ENCODE measurements at places on chromosomes 12 and 14.
A peak's percentile ranks its signal among the peaks of the same experiment; 100 is the strongest.

DNA sequence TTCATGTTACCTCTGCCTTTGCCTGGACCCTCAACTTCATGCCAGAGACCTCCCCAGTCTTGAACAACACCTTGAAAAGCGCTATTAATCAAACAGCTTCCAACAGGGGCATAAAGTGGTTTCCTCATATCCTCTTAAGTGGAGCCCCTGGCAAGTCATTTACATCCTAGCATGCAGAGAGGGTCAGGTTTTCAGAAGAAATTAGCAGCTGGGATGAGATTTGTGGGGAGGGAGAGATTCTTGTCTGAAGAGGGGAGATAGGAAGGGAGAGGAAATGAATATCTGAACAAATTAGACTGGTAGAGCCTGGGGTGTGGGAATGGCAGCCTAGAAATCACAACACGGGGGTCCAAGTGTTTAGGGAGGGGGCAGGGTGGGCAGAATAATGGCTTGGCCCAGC, 45.6 kb downstream of the CALM1 start:
- DNase-seq, result no peak

- DNase-seq, result no peak
Observed at GRCh38 chr14:83706231-83706954, 1823.6 kb upstream of the FLRT2 start.

GRCh38 chr14:80781972-80782367, 159.6 kb downstream of the CEP128 start:
- no peak for DNase-seq

DNA sequence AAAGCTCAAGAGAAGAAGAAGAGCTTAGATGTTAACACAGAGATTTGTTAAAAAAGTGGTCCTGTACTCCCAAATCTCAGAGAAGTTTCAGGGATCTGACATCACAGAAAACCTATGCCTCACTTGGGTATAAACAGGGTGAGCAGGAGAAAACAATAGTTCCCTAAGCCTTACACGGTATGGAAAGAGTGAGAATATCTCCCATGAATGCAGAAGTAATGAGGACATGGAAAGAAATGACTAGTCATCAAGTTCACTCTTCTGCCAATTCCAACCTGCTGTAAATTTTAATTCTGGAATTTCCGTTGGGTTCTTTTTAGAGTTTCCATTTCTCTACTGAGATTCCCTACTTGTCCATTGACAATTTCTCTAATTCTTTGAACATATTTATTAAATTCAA, 6.2 kb upstream of the PTGER2 start:
- no peak for DNase-seq

DNA sequence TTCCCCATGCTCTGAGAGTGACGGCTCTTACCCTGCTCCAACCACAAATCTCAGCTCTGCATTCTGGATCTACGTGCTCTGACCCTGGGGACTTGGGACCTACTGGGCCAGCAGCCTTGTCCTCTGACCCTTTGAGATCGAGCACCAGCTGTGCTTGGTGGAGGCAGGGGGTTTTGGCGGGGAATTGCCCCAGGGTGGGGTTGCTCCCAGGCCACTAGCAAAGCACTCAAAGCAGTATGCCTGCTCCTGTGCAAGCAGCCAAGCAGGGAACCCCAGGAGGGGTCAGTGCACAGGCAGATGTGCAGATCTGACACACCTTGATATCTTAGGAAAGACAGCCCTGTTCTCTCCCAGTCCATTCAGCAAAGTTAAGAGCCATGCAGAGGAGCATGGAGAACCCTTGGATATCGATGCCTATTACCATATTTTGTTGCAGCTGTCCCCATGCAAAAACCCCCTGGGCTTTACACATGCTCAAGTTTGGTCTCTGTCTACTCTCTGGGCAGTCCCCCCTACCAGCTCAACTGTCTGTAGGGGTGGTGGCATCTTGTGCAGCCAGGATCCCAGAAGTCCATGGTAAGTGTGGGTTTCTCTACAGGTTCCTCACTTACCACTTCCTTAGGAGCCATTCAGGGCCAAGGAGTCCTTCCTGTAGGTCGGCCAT, 319.0 kb downstream of the TMTC2 start:
- no peak for DNase-seq

DNA sequence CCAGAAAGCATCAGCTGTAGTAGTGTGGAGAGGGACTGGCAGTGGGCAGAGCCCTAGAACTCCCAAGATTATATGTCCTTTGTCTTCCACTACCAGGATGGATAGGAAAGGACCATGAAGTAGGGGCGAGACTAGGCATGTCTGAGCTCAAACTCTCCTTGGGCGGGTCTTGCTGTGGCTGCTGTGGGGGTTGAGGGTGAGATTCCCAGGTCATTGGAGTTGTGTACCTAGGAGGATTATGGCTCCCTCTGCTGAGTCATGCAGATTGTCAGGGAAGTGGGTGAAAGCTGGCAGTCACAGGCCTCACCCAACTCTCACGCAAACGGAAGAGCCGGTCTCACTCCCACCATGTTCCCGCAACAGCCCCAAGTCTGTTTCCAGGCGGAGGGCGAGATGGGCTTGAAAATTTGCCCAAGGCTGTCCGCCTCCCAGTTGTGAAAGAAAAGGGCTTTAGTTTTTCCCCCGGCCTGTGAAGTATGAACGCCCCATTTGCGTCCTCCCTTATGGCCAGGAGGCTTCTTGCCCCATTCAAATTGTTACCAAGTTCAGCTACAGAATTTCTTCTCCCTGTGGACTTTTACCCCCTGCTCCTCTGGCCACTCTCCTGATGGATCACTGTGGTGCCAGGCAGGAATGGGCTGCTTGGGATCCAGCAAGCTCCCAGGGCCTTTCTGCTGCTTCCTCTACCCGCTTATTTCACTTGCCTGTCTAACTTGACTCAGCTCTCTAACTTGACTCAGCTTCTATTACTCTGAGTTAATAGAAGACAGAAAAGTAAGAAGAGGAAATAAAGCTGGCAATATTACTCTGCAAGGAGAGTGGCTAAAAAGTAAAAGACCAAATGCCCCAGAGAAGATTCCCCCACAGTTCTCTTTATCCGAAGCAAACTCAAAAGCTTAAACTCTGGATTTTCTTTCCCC, 159.3 kb downstream of the SLC2A13 start:
- no peak for DNase-seq

DNA sequence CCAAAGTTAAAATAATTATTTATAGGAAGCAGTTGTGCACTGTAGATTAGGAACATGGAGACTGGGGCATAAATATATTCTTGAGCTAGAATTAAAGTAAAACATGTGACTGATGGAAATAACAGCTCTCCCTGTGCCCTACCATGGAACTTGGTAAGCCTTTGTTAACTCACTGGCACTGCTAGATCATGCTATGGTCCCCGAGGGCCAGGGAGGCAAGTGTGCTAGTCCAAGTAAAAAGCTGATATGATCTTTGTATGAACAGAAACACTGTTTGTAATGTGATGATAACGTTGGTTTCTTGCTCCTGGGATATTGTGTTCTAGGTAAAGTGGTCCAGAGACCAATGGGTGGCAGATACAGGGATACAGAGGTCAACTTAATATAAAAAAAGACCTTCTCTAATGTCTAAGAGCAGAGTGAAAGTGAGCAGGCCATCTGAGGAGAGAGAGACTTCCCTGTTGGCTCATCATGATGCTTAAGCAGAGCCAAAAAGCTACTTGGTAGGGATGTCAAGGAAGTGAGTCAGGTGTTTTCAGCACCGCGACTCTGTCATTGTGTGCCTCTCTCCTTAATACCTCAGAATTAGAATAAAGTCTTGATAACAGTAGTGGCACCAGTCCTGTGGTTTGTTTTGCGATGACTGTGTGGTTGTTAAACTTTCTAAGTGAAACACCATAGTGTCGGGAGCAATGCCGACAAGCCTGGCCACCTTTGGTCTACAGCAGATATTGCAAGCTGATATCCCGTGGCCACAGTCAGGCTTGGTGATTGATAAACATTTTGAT, 27.6 kb downstream of the BICD1 start:
- no peak for DNase-seq

DNA sequence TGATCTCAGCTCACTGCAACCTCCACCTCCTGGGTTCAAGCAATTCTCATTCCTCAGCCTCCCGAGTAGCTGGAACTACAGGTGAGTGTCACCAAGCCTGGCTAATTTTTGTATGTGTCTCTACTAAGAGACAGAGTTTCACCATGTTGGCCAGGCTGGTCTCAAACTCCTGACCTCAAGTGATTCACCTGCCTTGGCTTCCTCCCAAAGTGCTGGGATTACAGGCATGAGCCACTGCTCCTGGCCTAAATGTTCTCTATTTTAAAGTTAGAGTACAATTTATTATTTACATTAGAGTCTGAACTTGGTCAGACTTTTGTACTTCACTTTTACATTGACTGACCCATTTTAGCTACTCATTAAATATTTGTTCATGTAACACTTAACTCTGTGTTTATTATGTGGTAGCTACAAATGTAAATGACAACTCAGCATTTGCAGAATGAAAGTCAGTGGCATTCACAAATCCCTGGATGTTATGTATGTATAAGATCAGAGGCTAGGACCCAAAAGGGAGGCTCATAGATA, 409.6 kb downstream of the APAF1 start:
- no peak for DNase-seq

- no peak for DNase-seq
Observed at GRCh38 chr14:34596891-34597290, 33.1 kb downstream of the SNX6 start.

- no peak for DNase-seq
Observed at GRCh38 chr12:117060246-117060928, 38.8 kb downstream of the TESC start.

DNA sequence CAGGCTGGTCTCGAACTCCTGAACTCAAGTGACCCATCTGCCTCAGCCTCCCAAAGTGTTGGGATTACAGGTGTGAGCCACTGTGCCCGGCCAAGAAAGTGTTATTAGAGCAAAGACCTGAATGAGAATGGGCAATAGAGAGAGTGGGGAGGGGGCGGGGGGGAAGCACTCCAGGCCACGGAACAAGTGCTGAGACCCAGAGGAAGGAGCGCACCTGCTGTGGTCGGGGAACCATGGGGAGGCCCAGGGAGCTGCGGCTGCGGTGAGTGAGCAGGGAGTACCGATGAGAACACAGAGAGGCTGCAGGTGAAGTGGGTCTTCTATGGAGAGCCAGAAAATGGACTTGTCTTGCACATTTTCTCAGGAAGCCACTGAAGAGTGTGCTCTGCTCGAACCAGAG, 10.8 kb downstream of the SMIM41 start:
- DNase-seq, result peak; percentile 22
